Sigmoid colon (tissue), 7 donors: ENCODE measurements at places on chromosomes 3 and 15.
A peak's percentile ranks its signal among the peaks of the same experiment; 100 is the strongest.

GRCh38 chr3:60932643-60933042 lies 318.6 kb downstream of the FHIT start:
- DNase-seq, result no peak

- no peak for DNase-seq
Measured at GRCh38 chr3:55174747-55175146, 246.9 kb upstream of the LRTM1 start.

DNA sequence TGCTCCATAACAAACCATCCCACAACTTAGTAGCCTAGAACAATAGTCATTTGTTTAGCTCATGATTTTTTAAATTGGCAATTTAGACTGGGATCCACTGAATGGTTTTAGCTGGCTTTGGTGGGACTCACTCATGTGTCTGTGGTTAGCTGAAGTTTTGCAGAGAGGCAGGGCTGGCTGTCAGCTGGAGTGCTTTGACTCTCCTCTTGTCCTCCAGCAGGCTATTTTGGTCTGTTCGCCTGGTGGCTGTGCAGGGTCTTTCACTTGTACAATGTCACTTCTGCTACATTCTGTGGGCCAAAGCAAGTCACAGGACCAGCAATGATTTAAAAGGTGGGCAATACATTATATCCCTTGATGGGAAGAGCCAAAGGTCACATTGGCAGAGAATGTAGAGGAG lies 1146.5 kb downstream of the ROBO2 start:
- DNase-seq, result no peak

DNA sequence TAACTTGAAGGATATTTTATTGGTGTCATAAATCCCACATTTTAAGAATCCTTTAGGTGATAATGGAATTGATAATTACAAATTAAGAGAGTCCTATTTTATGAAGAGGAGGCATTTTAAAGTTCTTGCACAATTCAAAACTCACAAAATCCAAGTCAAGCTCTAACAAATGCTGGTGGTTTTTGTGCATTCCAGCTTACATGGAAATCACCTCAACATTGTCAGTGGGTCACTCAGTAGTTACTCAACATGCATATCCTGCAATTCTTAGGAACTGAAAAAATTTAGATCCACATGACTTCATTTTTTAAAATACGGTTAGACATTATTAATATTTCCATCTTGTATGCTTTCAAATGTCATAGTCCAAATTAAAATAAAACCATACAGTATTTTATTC lies 487.2 kb downstream of the CNTN3 start:
- DNase-seq, result no peak

- no peak for DNase-seq
Measured at GRCh38 chr3:153215966-153216365, 53.9 kb downstream of the RAP2B start.

GRCh38 chr3:112046599-112046998 lies 12.1 kb downstream of the TMPRSS7 start:
- DNase-seq, result no peak

- no peak for DNase-seq
Measured at GRCh38 chr3:61532739-61533500, 28.5 kb upstream of the PTPRG start.

DNA sequence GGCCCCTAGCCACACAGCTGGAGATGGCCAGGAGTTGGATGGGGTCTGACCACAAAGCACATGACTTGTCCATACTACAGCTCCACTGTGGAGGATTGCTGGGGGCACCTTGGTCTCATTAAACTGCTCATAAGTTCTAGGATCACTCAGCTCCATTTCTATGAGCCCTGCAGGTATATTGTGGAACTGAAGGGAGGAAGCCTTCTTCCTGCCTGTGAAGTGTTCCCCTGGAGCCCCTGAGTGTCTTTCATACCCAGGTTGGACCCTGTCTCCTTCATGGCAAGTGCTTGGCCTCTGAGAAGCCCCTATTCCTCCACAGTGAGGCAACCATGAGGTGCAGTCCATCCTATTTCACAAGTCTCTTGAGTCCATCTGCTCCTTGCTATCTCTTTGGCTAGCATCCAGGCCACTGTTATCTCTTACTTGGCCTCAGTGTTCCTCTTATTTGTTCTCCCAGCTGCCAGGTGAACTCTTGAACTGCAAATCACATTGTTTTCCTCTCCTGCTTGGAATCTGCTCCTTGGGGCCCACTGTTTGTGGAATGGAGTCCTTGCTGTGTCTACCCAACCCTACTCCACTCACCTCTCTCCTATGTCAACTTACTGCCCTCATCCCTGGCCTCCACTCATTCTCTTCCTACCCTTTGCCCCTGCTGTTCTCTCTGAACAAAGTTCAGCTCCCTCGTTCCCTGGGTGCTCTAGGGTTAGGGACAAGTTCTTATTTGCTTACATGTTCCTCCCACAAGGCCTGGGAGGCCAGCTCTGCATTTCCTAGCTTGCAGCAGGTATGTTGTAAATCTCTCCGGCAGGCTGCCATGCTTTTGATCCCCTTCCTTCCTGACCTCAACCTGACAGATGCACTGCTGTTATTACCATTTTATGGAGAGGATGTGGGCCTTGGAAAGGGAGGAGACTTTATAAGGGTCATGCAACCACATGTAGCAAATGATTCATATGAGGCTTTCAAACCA lies 1.2 kb downstream of the ACOX2 start:
- no peak for DNase-seq

GRCh38 chr15:27587810-27588209 lies 511.3 kb downstream of the OCA2 start:
- DNase-seq, result no peak

DNA sequence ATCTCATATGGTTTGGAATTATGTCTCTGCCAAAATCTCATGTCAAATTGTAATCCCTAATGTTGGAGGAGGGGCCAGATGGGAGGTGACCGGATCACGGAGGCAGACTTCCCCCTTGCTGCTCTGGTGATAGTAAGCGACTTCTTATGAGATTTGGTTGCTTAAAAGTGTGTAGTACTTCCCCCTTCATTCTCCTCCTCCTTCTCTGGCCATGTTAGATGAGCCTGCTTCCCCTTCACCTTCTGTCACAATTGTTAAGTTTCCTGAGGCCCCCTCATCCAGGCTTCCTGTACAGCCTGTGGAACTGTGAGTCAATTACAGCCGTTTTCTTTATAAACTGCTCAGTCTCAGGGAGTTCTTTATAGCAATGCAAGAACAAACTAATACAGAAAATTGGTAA lies 51.1 kb downstream of the NEDD4 start:
- DNase-seq, result no peak

DNA sequence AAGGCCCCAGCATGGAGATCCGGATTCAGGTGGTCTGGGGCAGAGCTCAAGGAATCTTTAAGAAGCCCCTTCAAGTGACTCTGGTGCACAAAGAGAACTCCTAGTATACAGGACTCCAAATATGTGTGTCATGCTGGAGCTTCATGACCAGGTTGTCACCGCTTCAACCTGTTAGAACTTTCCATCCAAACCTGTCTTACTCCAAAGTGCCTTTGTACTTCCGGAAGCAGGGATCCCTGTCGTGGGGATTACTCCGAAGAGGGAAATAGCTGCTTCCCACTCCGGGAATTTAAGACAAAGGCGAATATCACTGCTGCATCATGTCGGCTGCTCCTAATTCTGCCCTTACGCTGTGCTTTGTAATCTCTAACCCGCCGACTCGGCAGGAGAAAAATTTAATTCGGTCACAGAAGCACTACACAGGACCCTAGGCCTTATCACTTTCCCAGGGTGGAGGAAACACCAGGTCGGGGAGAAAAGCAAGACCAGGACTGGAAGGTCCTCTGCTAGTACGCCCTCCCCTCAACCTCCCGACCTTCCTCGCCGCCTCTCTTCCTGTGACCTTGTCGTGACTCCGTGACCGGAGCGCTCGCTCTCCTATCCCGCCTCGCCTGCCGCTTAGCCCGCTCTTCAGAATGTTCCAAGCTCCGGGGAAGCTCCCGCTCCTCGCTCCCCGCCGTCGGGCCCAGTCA lies 730 bp downstream of the HIGD1A start:
- no peak for DNase-seq

DNA sequence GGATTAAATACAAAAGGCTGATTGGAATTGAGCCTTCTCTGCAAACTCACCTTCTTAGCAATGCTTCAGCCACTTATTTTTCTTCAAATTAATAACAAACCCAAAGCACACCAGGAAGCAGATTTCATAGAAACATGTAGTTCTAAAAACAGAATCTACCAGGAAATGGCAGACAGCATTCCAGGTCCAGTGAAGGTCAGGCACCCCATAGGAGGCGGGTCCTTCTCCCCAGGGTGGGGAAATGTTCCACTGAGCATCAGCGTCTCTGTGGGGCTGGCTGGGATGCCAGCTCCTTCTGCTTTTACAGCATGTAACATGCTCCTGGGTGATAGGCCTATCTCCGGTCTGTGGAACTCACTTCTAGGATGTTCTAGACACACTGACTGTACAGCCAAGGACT lies 49.2 kb downstream of the CTNNB1 start:
- no peak for DNase-seq

DNA sequence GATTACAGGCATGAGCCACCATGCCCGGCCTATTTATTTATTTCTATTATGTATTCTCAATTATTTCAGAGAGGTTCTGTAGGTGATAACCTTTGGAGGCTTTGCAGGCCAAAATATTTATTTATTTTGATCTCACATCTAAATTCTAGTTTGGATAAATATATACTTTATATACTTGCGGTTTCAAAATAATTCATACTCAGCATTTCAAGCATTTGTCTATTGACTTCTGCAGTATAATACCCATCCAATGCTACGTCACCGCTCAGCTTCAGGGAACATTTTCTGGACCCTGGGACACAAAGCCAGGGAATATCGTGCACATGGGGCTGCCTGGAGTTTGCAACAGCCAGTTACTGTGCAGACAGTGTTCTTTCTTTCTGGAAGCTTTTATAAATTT lies 22.6 kb downstream of the CGGBP1 start:
- no peak for DNase-seq

DNA sequence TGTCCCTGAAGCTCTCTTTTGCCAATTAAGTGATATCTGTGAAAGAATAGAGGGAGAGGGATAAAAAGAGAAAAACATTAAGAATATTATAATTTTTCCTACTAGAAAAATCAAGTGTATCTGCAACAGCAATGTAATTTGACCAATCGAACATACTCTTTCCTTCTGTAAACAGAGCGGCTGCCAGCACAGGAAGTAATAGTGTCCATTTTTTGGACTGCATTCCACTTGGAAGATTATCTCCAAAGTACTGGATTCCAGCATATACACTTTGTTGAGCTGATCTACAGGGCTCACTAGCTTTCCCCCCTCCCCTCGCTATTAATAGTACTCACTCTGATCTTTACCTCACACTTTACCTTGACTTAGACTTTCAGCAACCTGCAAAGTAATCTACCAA lies 90.4 kb downstream of the SUCLG2 start:
- no peak for DNase-seq

GRCh38 chr3:111539351-111540331 lies 2.4 kb upstream of the CD96 start:
- DNase-seq, result no peak

DNA sequence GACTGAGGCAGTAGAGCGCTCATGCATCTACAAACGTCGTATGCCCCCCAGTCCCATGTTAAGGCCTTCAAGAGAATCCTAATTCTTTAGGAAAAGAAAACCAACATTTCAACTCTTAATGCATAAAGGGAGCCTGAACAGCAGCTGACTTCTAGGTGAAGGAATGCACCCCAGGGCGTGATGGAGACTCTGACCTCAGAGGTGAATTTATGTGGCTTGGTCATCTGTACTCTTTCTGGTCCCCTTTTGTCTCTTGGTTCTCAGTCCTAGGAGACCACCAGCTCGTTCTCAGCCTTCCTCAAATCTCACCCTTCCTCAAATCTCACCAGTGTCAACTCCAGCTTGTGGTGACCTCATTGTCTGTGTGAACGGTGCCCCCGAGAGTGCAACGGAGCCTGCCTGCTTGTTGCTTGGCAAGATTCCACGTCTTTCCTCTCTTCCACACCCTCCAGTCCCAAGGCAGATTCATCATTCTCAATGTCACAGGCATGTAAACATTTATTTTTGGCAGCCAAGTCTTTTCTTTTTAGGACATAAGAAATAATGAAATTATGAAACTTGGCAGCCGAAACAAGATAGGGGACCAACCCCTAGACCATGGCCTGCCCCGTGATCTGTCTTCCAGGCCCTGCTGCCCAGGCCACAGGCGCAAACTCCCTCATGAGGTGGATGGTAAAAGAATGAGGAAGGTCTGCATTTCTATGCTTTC lies 166.2 kb downstream of the ADAMTS17 start:
- peak; percentile 61 for DNase-seq

- no peak for DNase-seq
Measured at GRCh38 chr15:70356919-70357318, 259.2 kb upstream of the TLE3 start.

DNA sequence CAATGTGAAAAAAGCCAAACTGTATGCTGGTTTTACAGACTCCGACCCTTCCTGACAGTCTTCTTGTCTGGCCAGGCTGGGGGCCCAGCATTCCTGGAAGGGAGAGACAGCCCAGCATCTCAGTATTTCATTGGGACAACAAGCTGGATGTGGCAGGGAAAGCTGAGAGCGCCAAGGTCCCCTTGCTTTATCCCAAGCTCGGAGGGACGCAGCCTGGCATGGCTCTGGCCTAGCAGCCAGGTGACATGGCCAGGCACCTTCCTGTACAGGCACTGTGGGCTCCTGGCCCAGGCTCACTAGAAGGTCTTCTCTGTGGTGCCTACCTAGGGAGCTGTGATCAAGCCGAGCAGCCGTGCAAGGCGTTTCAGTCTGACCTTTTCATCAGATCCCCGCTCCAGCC lies 33.0 kb downstream of the UMPS start:
- DNase-seq, result no peak

GRCh38 chr3:5013021-5013906 lies 34.0 kb downstream of the BHLHE40 start:
- peak; percentile 52 for DNase-seq

GRCh38 chr15:90104551-90104950 lies 2.3 kb upstream of the IDH2 start:
- DNase-seq, result peak; percentile 71

DNA sequence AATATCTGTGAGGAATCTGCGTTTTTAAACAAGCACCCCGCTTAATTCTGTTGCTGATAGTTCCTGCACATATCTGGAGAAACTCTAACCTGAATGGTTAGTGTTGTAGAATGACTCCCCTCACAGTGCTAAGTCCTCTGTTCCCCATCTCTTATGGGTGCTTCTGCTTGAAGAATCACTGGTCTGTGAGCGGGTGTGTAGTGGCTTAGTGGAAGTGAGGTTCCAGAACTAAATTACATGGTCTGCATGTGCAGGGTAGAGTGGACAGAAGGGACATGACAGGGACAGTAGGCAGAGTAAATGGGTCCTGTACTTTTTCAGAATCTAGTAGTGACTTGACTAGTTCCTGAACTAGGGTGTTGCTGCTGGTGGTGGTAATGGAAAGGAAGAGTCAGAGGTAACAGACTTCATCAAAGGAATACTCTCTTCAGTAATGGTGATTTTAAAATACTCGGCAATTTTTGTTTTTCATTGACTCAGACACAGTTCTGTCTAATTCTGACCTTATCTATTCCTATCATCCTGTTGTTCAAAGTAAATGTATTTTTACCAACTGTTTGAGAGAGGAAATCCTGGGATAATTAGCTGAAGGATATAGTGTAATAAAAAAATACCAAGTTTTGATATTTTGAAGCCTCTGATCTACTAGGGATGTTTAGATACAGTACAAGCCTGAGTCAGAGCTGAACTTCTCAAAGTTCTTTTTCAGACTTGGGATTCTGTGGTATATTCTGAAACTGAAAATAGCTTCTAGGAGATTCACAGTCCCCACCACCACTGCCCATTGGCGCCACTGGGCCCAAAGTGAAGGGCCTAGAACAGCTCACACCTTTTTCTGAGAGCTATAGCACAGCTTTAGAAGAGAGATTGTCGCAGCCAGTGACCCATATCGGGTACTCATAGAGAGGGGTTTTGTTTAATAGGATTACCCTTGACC lies 55.5 kb downstream of the FNDC3B start:
- no peak for DNase-seq

GRCh38 chr15:34993877-34994276 lies 5.8 kb upstream of the ZNF770 start:
- DNase-seq, result no peak
